ENCODE measurements at places on chromosomes 16 and 17.

DNA sequence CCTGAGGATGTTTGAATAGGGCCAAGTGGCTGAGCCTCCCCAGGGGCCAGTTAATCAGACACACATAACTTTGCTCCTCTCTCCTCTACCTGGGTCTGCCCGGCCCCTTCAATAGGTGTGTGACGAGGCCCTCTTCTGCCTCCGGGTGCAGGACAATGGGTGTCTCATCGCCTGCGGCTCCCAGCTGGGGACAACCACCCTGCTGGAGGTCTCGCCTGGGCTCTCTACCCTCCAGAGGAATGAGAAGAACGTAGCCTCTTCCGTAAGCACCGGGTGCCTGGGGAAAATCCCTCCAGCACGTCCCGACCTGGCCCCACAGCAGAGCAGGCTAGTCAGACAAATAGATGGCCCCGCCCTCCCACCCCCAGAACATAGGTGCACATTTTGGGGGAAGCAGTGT lies 16.1 kb upstream of the KIF19 start:
- no peak for DNase-seq

- no peak for DNase-seq
Observed at GRCh38 chr16:14502256-14502875, 127.7 kb downstream of the PARN start.

- no peak for DNase-seq
Observed at GRCh38 chr17:59165933-59166342, 10.4 kb downstream of the PRR11 start.

GRCh38 chr16:28182801-28183200 lies 29.0 kb downstream of the XPO6 start:
- DNase-seq: no peak

DNA sequence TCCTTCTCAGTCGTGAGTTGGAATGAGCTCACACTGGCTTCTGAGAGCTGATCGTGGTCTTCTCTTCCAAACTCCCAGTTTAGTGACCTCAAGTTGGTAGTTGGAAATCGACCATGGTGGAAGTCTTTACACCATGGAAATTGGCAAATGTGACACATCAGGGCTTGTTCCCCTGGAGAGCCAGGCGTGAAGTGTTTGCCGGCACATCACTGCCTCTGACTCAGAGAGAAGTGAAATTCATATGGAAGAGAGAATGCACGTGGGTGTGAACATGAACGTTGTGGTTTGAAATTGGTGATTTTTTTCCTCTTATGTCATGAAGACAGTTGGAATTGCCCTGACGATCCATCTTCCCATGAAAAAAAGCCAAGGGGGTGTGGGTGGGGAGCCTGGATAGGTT lies 47.4 kb downstream of the AXIN2 start:
- no peak for DNase-seq

DNA sequence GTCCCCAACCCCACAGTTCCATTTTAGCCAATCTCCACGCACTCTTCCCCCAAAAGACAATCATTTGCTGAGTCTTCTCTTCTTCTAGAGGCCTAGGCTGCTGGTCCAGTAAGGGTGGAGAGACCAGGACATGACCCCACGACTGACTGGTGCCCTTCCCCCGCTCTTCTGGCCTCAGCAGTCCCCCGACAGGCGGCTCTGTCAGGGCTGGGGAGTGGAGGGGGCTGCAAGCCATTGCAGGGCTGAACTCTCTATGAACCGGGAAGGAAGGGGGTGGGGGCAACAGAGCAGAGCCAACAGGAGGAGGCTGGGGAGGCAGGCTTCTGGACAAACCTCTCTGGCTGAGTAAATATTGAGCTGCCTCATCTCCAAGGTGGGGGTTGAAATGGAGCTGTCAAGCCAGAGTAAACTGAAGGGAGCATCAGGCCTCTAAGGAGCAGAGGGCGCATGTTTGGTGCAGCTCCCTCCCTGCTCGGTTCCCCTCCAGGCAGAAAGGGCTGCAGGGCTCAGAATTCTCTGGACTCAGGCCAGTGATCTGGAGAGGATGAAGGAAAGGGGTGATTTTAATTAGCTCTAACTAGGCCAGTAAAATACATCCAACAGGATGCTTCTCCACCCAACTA lies 8.7 kb downstream of the HOXB1 start:
- no peak for DNase-seq

- no peak for DNase-seq
Observed at GRCh38 chr17:76481071-76481655, 13.8 kb downstream of the AANAT start.

DNA sequence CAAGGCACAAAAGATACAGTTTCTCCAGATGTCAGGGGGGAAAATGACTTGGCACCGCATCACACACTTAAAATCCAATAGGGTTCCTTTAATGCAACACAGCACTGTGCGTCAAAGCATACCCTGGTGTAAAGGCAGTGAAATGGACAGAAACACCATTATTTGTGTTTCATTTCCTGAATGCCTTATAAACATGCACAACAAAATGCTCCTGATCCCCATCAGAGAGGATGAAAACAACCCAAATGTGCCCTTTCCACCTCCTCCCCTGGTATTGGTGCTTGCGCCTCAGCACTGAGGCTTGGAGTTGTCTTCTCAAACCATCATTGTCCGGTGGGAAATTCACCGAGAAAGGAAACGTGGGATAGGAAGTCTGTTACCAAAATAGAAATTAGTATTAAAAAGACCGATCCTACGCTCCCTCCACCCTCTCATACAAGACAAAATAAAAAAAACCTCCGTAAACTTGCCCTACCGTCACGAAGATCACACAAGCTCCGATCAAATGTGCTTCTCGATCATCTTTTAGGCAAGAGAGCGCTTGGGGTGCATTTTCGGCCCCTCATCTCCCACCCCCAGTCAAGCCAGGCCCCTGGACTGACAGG lies 722 bp downstream of the CDC27 start:
- DNase-seq: no peak

- DNase-seq: no peak
Observed at GRCh38 chr17:64992325-64992802, 64.2 kb downstream of the GNA13 start.

GRCh38 chr16:56344518-56345405 lies 80.6 kb downstream of the AMFR start:
- no peak for DNase-seq

DNA sequence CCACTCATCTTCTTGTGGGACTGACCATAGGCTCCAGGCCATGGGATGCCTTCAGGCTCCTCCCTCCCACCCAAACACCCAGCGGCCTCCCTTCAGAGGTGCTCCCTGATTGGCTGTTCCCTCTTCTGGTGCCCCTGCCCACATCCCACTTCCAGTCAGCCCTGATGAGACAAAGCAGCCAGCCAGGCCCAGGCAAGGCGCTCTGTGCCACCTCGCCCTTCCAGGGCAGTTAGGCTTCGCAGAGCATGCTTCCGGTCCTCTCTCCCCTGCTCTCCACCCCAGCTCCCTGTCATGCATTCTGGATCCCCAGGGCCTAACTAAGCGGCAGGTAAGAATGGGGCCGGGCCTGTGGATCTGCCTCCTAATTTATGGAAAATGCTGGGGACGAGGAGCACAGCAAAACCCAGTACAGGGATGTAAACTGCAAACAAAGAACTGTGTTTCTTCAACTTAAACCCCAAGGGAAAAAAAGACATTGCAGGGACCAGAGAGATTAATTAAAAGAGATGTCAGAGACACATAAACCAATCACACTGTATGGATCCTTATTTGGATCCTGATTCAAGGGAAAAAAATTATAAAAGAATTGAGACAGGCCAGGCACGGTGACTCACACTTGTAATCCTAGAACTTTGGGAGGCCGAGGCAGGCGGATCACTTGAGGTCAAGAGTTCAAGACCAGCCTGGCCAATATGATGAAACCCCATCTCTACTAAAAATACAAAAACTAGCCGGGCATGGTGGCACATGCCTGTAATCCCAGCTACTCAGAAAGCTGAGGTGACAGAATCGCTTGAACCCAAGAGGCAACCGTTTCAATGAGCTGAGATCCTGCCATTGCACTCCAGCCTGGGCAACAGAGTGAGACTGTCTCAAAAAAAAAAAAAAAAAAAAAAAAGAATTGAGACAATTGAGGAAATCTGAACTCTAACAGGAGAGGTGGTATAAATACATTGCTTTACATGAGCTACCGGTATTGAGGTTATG lies 26.0 kb downstream of the ZDHHC7 start:
- DNase-seq: no peak

- no peak for DNase-seq
Observed at GRCh38 chr16:84408856-84409255, 40.5 kb downstream of the ATP2C2 start.

DNA sequence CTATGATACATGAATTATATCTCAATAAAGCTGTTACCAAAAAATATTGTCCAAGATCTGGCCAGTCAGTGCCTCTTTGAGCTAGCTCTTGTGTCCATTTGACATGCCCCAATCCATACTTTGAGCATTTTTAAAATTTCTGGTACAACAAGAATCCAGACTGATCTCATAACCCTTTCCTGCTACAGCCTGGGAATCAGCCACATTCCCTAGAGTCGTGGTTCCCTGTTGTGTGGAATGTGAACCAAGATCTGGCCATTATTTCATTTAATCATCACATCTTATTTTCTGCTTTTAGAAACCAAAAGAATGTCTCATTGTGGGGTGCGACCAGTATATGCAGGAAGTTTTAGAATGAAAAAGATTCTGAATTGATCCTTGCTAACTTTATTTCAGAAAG lies 34.3 kb upstream of the RPRML start:
- DNase-seq: no peak

- no peak for DNase-seq
Observed at GRCh38 chr17:82375359-82376041, 3.9 kb downstream of the UTS2R start.

DNA sequence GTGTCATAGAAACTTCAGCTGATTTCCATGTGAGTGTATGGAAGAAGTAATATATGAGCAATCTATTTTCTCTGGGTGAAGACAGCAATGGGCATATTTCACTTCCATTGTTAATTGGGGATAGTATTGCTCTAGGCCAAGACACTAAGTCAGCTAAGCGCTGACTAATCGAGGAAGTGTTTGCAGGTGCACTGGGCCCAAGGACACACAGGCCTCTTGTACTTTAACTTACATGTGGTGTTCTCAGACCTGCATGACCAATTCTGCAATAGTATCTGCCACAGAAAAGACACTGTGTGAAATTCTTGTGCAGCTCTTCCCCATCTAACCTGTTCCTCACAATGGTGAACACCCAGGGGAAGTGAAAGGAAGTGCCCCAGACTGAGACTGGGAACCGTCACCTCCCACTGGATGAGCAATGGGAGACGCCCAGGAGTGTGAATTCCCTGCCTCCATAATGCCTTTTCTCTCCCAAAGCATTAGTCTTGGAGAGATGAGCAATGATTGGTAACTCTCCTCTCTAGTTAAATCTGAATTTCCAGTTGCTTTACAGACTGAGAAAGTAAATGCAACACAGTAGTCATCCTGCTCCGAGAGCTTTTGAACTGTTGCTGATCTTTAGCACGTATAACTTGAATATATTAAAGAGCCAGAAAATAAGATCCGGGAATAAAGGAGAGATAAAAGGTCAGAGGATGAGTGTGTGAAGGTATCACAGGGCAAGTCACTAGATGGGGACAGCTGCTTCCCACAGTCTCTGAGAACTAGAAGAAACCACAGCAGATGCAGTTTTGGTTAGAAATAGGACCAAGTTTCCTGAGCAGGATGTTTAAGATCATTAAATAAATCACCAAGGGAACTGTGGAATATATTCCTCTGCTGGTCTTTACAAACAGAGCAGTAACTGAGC lies 82.6 kb downstream of the CDK5R1 start:
- DNase-seq: no peak

DNA sequence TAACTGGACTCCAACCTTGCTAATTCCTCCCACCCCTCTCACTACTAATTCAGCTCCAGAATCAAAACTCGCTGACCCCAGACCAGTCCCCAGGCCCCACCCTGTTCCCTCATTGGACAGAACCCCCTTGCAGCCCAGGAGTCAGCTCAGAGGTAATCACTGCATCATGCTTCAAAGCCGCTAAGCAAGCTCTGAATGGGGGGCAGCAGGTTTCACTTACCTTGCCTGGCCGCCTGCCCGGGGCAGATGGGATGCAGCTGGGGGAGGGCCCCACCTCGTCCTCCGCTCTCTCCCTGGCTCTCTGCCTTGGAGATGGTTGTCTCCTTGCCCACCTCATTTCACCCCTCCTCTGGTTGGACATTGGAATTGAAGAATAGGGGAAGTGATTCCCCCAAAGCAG lies 4.8 kb upstream of the NGFR start:
- no peak for DNase-seq

GRCh38 chr17:51427856-51428255 lies 167.5 kb downstream of the UTP18 start:
- no peak for DNase-seq

- DNase-seq: no peak
Observed at GRCh38 chr16:89444151-89444723, 46.1 kb downstream of the ANKRD11 start.

DNA sequence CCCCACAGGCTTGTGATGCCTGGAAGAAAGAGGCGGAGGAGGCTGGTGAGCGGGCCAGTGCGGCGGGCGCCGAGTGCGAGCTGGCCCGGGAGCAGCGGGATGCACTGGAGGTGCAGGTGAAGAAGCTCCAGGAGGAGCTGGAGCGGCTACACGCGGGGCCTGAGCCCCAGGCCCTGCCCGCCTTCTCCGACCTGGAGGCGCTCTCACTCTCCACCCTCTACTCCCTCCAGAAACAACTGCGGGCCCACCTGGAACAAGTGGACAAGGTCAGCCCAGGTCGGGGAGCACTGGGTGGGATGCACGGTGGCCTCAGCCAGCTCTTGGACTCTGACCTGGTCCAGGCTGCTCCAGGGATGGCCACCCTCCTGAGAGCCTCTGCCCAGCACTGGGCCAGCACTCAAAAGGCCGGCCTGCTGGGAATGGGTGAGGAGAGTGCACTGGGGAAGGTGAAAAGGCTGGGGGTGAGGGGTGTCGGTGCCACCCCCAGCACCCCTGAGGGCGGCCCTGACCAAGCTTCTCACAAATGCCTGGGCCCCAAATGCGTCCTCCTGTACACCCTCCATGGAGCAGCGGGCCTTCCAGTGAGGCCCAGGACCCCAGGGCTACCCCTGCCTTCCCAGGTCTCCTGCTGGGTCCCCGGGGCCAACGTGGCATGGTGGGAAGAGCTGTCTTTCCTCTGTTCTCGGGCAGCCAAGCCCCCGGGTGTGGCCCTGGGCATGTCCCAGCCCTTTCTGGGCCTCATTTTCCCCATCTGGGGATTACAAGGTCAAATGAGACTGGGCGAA lies 20.8 kb downstream of the UNC13D start:
- DNase-seq: no peak

- no peak for DNase-seq
Observed at GRCh38 chr17:67478401-67479041, 101.4 kb downstream of the PITPNC1 start.

DNA sequence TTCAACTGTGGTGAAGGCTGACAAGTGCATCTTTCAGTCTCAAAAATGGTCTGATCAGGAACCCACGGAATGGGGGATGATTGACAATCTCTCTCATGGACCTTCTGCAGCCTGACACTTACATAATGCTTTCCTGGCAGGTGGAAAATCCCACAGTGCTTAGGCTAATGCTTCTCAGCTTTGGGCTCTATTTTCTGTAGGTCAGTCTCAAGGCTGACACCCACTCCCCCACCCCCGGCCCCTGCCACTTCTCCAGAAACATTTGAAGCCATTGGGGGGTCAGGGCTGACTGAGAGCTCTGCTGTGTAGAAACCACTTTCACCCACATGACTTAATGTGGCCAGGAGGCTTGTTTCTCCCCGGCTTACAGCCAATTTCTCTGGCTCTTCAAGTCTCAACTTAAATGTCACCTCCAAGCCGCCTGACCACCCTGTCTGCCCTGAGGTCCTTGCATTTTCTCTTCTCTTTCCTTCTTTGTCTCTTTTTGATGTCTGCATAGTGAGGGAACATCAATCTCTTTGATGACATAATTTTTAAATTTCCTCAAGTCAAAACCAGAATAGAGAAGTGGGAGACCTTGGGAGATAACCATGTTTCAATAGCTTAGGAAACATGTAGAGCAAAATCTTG lies 16.7 kb upstream of the IRF8 start:
- no peak for DNase-seq
